ENCODE measurements at places on chromosomes 2 and 18.

DNA sequence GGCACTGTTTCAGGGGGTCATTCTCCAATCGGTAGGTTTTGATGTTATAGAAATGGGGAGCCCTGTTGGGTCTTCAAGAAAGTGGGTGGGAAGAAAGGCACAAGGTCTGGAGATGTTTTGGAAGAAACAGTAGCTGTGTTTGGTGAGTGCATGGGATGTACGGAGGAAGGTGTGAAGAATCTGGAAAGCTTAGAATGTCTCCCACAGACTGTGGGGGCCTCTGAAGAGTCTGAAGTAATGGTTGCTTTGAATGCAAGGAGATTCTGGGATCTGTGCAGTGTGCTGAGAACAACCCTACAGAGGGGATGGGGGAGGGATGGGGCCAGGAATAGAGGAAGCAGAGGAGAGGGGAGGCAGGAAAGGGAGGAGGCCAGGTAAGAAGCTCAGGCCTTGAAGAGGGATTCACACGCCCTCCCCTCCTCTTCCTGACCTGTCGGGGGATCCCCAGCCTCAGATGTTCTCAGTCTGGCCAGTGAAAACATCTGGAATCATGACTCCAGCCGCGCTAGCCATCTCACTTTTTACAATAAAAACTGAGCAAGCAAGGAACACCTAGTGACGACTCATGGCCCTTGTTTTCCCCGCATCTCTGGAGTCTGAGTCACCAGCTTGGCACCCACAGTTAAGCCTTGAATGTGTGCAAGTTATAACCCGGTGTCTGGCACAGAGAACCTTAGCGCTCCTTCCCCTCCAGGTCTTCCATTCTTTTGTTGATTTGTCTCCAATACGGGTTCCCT, 74.2 kb downstream of the SH3BP4 start:
- DNase-seq, result no peak

DNA sequence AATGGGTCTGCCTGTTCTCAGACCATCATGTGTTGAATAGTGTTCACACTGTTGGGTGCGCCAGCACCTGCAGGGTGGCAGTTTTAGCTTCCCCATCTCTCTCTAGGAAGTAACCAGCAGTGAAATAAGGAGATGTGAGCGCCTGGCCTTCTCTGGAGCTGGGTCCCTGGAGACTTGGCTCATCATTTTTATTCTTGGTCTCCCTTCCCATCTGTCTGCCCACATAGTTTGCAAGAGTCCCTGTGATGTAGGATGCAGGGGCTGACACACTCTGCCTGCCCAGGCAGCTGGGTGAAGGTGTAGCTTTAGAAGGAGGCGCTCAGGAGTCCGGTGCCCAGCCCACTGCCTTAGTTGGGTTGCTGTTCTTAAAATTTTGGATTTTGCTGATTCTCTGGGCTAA, 172.2 kb downstream of the LDLRAD4 start:
- no peak for DNase-seq

DNA sequence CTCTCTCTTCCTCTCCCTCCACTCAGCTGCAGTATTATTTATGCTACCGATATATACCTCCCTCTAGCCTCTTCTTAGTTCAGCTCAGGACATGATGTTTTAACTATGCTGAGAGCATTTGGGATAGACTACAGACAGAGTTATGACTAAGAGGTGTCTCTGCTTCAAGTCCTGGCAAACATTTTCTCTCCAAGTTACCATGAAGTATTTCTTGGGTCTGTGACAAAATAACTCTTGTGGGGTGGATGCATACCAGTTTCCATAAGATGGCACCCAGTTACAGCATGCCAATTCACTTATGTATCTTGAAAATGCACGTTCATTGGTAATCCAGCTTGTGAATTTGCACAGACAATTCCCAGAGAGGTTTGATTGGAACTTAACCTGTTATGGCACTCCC, 737.6 kb downstream of the SLC4A3 start:
- DNase-seq, result no peak

- no peak for DNase-seq
Observed at GRCh38 chr2:62306751-62307468, 111.0 kb downstream of the B3GNT2 start.

GRCh38 chr18:62857263-62857976, 142.1 kb downstream of the PHLPP1 start:
- no peak for DNase-seq

- no peak for DNase-seq
Observed at GRCh38 chr2:152031747-152032306, 67.0 kb downstream of the CACNB4 start.

DNA sequence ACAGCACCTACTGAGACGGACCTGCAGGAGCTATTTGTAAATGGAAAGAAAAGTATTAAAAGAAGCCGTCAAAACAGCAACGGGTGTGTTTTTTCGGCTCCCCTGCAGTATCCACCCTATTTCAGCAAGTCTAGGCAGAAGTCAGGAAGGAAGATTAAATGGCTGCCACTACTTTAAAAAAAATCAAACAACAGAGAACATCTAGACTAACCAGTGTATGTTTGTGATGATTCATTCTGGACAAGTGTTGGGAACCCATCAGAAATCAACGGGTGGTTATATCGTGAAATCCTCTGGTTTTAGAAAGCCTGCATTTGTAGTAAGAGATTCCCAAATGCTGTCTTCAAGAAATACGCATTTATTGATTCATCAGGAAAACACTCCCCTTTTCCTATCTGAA, 9.0 kb downstream of the PMAIP1 start:
- DNase-seq, result no peak

- no peak for DNase-seq
Observed at GRCh38 chr2:237152361-237152760, 66.7 kb downstream of the COPS8 start.

DNA sequence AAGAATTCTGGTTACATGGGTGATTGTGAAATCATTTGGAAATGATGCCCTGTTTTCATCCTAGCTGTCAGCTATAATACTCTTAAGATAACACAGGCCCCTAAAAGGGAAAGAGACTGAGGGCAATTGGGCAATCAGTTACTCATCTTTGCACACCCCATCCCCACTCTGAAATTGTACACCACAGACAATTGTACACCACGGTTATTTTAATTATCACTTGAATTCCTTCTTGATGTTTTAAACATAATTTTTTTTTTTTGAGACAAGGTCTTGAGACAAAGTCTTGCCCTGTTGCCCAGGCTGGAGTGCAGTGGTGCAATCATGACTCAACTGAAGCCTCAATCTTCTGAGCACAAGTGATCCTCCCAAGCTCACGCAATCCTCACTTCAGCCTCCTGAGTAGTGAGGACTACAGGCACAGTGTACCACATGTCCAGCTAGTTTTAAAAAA, 862.4 kb upstream of the ACVR2A start:
- no peak for DNase-seq

DNA sequence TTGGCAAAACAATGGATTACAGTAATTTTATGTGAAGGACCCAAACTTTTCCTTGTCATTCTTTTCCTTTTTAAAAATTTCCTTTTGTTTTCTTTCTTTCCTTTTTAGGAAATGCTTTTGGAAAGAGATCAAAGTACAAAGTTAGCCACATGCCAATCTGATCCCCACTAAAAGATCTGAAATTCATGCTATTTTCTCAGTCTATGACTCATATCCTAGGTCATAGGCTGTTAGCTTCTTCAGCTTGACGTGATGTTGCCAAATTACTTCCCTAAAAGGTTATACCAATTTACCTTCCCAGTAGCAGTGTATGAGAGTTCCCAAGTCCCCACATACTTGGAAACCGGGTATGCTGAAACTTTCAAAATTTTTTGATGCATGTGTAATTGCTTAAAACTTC, 355.3 kb downstream of the INSIG2 start:
- DNase-seq, result no peak

DNA sequence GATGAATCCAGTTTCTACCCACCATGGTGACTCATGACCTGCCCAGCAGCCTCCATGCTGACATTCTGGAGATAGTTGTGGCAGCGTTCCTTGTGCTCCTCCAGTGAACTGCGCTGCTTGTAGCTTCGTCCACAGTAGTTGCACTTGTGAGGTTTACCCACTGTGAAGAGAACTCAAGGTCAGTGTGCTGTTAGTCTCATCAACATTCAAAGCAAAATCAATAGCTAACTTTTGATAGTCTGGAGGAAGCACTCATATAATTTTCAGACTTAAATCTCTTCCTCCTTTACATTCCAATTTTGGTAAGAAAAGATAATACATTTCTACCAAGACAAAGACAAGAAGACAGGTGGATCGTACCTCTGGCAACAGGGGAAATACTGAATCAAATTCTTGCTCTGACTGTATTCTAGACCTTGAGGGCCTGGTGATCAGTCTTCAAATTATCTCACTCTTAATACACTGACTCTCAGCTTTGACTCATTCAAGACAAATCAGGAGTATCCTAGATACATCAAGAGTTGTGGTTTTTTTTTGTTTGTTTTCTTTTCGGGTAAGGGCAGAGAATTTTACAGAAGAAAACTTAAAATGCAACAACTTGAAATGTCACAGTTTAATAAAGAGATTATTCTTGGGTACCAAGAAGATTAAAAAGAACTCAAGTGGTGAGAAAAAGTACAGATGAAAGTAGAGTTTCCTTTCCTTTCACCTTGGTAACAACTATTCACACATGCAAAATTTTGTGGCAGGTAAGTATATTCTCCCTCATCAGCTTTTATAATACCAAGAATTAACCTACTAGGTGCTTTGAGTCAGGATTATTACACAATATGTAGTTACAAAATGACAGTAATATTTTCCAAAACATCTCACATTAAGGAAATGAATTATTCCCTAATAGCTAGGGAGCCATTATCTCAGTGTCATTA, 129.2 kb downstream of the IKZF2 start:
- DNase-seq, result no peak

DNA sequence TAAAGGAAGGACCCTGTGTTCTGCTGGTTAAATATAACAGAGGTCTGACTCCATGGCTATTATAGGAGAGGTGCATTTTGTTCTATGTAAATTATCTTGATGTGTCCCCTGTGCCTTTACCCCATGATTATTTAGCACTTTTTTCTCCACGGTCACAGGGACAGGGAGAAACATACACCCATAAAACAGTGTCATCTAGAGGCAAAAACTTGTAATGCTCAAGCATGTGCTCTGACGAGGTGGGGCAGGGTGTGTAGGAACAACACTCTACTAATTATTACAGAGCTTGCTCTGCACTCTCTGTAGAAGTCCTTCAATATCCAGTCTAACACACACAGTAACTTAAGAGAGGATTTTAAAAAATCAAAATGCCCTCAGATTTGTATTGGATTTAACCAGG, 187.9 kb downstream of the NEDD4L start:
- DNase-seq, result no peak

DNA sequence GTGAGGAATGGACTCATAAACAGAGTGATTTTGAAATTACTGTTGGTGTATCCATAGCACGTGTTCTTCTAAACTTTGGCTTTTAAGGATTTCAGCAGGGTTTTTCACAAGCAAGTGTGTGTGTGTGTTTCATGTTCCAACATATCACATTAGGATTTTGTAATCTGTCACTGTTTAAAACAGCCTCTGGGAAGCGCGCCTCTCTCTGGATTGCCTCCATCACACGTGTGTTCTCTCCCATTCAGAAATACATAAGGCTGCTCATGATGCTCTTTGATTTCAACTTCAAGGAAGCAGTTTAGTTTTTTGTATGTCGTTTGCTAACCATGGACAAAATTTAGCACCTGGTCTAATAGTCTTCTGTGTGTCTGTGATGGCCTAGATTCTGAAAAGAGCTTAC, 370.4 kb downstream of the MTX2 start:
- DNase-seq, result no peak

GRCh38 chr18:77700051-77700450, 450.4 kb downstream of the GALR1 start:
- DNase-seq, result no peak

DNA sequence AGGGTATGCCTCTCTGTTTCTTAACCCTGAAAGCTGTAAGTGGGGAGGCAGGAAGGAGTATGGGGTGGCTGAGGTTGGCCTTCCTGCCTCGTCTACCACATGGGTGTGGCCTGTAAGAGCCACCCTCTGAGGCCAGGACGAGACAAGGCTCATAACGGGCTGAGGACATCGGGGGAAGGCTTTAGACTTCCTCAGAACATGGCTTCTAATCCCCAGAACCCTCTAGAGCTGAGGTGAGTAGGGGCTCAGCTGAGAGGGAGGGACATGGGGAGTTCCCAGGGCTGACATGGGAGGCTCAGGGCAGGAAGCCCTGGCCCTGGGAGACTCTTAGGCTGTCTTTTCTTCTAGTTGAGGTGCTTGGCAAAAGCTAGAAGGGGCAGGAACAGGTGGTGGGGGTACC, 36.7 kb downstream of the EMX1 start:
- DNase-seq, result no peak

DNA sequence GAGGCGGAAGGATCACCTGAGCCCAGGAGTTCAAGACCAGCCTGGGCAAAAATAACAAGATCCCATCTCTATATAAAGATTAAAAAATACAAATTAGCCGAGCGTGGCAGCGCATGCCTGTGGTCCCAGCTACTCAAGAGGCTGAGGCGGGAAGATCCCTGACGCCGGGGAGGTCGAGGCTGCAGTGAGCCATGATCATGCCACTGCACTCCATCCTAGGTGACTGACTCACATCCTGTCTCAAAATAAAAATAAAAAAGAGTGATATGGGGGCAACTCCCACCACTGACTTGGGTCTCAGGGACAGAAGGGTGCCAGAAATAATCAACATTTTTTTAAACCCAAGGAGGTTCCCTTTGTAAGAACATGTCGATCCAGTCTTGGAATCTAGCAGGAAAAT, 37.6 kb downstream of the ZNF516 start:
- DNase-seq, result no peak

DNA sequence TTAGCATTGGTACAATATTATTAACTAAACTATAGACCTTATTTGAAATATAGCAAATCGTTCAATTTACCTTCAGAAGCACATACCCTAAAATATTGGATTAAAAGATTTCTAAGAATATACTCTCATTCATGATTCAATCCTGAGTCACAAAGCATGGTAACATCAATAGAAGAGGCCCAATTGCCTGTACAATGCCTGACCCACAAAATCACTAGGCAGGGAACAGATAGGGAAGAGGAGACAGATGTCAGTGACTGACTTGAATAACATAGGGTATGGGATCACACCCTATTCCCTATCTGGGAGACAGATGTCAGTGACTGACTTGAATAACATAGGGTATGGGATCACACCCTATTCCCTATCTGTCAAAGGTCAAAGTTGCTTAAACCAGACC, 611.6 kb upstream of the VRK2 start:
- DNase-seq, result no peak

- DNase-seq, result no peak
Observed at GRCh38 chr18:24499814-24500213, 39.4 kb downstream of the HRH4 start.

DNA sequence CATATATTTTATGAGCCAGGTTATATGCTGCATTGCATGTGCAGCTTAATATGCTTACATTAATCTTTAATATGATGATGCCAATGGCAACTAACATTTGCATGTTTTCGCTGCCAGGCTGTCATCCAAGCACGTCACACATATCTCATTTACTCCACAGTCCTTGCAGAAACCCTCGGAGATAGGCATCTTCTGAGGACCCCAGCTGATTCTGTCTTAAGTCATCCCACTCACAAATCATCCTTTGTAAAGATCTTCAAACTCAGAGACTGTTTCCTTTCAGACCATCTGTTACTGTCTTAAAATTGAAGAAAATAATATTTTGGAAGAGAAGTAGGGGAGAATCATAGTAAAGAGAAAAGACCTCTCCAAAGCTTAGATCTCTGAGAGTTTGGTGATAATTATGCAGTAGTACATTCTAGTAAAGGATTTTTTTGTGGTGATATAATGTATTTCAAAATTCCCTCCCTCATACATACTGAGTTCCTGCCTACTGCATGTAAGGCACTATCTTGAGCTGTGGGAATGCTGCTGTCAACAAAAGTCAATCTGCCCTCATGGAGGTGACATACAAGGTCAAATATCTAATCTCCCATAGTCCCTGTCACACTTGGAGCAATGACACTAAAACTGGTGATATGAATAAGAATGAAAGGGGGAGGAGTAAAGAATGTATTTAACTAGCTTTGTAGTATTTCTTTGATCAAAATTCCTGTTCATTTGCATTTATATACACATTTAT, 11.0 kb downstream of the ITGA4 start:
- DNase-seq, result no peak
